Activated CD4-positive, CD25-positive, alpha-beta regulatory T cell (primary cell): ENCODE measurements at places on chromosomes 16 and 17.

DNA sequence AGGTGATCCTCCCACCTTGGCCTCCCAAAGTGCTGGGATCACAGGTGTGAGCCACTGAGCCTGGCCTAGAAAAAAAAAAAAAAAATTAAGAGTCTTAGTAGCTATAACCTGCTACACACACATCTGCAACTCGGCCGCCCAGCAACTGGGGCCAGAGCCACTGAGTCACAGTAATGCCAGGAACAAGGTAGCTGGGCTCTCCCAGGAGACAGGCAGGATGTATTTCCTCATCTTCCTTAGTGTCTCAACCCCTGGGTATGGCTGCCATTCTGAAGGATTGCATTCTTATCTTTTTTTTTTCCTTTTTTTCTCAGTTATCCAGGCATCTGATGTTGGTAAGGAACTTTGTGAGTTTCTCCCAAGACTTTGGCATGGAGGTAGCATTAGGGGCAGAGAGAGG, 7.1 kb upstream of the PSMD3 start:
- no peak for DNase-seq

- peak; percentile 21 for DNase-seq
Observed at GRCh38 chr17:44221084-44221861, 1.8 kb upstream of the UBTF start.

DNA sequence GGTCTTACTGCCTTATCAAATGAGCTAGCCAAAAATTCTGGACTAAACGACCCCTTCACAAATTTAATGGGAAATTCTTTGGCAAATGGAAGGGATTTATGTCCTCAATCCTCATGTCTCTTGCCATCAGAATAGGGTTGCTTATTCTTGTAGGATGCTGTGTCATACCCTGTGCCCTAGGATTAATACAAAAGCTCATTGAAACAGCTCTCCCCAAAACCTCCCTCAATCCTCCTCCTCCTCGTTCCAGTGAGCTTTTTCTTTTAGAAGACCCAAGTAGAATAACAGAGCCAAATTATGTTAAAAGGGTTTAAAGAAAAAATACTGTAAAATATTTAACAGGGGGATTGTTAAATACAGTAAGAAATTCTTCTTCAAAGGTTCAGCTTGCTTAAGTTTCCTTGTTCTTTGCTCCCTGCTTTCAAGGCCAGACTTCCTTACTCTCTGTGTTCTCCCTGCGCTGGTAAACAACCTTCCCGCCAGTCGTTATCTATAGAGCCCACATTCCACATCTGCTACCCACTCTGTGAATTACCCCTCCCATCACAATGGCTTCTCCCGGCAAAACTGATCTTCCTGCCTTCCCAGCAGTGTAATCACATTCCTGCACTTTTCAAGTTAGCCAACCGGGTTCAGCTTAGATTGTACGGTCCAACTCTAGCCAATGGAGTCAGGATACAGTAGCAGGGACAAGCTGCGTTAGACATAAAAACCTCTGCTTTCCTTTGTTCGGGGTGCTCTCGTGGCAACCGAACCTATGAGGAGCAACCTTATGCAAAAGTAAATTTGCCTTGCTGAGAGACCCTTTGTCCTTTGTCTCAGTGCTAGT, 9.7 kb downstream of the HPR start:
- no peak for DNase-seq

DNA sequence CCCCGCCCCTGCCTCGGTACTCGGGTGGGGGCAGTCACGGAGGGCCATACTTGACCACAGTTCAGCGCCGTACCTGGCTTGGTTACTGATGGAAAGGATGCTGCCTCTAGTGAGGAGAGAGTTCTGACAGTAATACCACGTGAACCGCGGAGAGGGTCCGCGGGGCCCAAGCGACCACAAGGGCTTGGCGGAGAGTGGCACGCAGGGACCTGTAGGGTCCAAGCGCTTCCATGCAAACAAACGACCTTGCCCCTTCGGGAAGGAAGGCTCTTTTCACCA, 9.2 kb downstream of the KDM6B start:
- no peak for DNase-seq

GRCh38 chr17:57462007-57462579, 205.8 kb downstream of the MSI2 start:
- DNase-seq = no peak

DNA sequence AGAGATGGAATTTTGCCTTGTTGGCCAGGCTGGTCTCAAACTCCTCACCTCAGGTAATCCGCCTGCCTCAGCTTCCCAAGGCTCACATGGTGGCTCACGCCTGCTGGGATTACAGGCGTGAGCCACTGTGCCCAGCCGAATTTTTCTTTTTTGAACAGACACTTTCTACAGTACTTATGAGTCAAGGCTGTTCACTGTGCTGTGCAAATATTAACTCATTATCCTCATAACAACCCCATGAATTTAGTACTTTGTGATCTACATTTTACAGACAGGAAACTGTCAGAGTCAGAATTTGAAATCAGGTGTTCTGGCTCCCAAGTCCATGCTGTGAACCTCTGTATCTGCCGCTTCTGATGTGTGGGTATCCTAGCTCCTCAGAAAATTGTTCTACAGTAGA, 25.7 kb upstream of the RASL10B start:
- no peak for DNase-seq

DNA sequence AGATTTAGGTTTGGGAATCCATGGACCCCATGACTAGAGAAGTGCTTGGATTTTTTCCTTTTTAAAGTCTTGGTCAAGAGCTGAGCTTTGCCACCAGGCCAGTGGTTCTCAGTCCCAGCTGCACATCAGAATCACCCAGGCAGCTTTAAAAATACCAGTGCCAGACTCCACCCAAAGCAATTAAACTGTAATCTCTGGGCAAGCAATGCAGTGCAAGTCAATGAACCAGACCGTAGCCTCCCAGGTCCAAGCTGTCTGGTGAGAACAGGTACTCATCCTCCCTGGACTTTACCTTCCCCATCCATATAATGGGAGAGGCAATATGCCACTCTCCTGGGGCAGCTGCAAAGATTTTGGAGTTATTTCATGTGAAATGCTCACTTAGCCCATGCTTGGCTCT, 223.1 kb upstream of the CDH5 start:
- no peak for DNase-seq

DNA sequence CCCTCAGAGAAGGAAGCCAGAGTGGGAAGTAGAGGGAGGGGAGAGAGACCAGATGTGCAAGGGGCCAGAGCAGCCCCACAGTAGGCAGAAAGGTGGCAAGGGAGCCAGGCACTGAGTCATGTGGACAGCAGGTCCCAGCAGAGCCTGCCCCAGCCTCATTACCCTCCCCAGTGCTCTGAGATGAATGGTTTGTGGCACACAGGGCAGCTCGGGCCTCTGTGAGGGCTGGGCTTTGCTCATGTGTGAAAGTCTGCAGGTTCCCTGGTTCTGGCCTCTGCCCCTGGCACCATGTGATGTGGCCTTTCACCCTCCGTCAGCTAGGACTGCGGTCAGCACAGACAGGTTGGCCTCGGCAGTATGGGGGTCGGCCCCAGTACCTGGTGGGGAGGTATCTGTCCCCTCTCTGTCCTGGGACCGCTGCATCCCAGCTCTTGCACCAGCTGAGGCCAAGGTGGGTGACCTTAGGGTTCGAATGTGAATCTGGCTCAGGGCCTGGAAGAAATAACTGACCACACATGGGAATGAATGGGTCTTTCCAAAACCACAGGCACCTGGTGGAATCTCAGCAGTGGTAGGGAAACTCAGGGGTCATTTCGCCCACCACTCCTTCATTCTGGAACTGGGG, 8.9 kb downstream of the LRRC75A start:
- DNase-seq = no peak

DNA sequence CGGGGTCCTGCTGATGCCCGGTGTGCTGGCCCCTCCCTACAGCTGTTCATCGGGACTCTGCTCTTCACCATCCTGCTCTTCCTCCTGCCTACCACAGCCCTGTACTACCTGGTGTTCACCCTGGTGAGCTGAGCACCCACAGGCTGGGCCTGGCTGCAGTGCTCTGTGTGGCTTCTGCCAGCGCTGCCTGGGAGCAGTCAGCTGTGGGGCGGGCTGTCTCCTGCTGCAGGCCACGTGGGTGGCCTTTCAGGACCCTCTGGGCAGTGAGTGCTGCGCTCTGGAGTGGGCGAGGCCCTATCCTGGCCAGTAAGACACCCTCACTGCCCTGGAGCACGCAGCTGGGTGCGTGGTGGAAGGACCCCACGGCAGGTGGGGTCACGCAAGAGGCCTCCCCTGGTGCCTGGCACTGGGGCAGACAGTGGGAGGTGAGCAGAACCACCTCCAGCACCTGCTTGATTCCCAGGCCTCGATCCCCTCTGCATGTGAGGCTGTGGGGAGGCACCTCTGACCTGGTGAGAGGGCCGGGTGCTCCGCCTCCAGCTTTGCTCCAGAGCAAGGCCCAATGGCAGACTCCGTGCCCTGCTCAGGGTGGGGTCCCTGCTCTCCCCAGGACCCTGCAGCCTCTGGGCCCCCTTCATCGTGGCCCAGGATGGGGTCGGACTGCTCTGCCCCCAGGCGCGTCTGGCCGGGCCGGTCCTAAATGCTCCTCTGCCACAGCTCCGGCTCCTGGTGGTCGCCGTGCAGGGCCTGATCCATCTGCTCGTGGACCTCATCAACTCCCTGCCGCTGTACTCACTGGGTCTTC, 9.5 kb upstream of the RAB40C start:
- DNase-seq = no peak

- DNase-seq = no peak
Observed at GRCh38 chr16:67662653-67663010, 1.9 kb downstream of the PARD6A start.

GRCh38 chr17:74597069-74597790, 5.1 kb upstream of the CD300LD start:
- no peak for DNase-seq

DNA sequence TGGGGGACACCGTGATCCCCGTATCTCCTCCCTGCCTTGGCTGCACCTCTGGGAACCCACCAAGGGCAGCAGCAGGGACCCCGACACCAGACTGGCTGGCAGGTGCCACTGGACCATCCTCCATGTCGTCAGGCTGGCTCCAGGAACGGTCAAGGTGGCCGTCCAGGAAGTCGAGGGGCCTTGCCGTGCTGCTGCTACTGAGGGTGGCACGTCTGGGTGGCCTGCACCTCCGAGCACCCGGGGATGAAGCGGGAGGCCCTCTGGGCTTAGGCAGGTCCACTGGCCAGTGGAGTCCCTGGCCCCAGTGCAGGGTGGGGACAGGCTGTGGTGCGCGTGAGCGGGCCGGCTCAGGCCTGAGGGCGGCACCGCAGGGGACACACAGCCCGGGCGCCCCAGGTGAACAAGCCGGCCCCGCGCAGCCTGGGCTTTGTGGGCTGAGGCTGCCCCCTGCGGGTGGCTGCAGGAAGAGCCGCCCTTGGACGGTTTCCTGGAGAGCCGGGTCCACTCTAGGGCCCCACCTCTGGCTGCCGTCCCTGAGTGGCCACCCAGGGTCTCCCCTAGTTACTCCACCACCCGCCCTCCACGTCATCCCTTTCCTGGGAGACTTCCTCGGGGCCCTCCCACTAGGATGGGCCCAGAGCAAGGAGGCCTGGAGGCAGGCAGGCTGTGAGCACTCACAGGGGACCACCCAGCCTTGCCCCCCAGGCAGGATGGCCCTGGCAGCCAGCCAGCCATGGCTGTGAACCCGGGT, 42.8 kb upstream of the ZC3H18 start:
- DNase-seq = peak; percentile 64

DNA sequence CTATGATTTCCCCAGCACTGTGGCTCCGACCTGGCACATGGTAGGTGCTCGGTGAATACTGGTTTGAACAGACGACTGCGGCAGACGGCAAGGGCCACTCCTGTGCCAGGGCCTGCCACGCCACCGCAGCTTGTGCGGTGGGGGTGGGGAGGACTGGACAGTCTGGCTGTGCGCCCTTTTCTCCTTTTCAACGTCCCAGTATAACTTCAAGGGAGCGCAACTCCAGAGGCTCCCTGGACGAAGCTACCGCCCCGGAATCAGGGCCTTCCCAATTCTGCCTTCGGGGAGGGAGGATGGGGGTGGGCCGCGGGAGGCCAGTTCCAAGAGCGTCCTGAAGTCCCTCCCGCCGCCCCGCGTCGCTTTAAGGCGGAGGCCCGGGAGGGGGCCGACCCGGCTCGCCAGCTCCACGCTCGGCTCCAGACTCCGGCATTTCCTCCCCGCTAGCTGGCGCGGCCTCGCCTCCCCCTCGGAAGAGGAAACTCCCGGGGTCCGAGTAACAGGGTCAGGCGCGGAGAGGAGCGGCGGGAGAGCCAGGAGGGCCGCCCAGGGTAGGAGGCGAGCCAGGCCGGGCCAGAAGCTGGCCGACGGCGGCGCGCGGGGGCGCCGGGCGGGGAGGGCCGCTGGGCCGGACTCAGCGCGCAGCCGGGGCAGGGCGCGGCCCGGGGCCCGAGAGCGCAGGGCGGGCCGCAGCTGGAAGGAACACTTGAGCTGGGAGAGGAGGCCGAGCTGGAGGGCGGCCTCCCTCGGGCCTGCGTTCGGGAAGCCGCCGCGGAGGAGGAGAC, at the start of gene ITPRIPL2:
Gene ITPRIPL2, plus strand, starts transcription at position 388 of the 782 bp plus-strand sequence. CDS start 498 bp downstream, outside the sequence.
- DNase-seq = no peak

DNA sequence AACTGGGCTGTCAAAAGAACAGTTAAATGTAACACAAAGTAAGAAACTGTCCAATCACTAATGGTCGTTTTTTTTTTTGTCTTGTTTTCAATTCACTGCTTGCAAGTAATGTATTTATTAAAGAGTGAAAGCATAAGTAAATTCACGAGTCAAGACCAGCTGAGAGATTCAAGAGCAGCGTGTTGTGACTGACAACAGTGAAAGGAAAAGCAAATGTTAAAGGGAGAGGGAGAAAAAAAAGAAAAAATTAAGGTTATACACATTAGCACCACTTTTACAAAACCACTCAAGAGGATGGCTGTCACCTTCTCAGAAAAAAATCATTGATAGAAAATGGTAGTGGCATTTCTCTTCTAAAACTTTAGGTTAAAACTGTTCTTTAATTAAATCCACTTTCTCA, 36.1 kb downstream of the GPATCH8 start:
- DNase-seq = no peak

DNA sequence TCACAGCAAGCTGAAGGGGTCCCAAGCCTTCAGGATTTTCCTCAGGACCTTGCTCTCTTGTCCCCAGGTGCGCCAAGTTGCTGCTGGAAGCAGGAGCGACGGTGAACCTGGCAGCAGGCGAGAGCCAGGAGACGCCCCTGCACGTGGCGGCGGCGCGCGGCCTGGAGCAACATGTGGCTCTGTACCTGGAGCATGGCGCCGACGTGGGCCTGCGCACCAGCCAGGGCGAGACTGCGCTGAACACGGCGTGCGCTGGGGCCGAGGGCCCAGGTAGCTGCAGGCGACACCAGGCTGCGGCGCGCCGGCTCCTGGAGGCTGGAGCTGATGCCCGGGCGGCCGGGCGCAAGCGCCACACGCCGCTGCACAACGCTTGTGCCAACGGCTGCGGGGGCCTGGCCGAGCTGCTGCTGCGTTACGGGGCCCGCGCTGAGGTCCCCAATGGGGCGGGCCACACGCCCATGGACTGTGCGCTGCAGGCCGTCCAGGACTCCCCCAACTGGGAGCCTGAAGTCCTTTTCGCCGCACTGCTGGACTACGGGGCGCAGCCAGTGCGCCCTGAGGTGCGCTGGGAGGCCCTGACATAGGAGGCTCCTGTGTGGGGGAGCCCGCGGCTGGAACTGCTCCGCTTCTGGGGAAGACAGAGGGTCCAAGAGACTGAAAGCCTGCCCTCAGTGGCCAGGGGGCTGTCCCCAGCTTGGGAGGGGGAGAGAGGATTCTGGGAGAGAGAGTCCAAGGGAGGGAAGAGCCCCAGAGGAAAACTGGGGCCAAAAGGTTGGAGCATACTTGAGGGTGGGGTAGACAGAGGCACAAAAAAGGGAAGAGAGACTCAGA, 6.4 kb downstream of the ASB16 start:
- DNase-seq = no peak
